Spinal cord (tissue), 10 donors: ENCODE measurements at places on chromosomes 6 and 20. TPM values are rescaled to one million over a fixed set of nuclear protein-coding genes. Genes with fewer than 3 reads are reported as not detected.

DNA sequence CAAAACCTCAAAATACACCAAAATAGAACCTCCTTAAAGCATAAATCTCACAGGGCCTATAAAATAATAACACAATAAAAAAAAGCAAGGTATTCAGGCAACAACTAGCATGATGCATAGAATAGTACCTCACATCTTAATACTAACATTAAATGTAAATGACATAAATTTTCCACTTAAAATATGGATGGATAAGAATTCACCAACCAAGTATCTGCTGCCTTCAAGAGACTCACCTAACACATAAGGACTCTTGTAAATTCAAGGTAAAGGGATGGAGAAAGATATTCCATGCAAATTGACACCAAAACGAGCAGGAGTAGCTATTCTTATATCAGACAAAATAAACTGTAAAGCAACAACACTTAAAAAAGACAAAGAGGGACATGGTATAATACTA, 52.2 kb downstream of the PERP start:
- no peak for DNase-seq

- DNase-seq: no peak
Measured at GRCh38 chr6:73367761-73368355, 1.8 kb downstream of the OOEP start.

- no peak for DNase-seq
Measured at GRCh38 chr6:39095578-39095977, 19.4 kb downstream of the SAYSD1 start.

- DNase-seq: peak; percentile 85
Measured at GRCh38 chr6:163098827-163099479, 315.6 kb upstream of the QKI start.

DNA sequence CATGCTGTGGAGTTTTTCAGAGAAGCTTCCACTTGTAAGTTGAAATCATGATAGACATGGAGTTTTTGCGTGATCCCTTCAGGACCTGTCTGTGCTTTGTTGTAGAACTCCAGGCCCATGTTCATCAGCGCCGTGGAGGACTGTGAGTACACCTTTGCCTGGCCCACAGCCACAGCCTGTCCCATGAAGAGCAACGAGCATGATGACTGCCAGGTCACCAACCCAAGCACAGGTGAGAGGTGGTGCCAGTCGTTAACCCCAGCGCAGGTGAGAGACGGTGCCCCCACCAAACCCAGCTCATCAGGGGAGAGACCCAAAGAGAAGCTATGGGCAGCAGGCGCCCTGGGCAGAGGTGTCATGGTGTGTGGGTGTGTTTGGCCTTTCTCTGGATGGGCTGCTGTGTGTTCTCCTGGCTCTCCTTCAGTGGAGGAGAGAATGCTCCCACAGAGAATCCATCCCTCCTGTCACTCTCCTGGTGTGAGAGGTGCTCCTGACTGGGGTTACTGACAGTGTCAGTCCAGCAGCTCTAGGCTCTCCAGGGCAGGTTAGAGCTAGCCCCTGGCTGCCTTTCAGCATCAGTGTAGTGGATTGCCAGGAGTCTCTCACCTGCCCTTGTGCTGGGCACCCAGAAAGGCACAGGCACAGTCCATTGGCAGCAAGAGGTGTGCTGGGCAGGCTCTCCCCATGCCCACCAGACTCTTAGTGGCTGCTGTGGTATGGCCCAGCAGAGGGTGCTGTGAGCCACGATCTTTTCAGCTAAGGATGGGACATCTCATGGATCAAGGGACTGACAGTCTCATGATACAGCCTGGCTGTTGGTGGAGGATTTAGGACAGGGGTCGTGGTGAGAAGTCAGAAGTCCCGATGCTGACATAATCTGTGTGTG, 49.6 kb upstream of the SLC22A1 start:
- DNase-seq: peak; percentile 5

The TREM2 gene
- total RNA-seq: 25.9 TPM

DNA sequence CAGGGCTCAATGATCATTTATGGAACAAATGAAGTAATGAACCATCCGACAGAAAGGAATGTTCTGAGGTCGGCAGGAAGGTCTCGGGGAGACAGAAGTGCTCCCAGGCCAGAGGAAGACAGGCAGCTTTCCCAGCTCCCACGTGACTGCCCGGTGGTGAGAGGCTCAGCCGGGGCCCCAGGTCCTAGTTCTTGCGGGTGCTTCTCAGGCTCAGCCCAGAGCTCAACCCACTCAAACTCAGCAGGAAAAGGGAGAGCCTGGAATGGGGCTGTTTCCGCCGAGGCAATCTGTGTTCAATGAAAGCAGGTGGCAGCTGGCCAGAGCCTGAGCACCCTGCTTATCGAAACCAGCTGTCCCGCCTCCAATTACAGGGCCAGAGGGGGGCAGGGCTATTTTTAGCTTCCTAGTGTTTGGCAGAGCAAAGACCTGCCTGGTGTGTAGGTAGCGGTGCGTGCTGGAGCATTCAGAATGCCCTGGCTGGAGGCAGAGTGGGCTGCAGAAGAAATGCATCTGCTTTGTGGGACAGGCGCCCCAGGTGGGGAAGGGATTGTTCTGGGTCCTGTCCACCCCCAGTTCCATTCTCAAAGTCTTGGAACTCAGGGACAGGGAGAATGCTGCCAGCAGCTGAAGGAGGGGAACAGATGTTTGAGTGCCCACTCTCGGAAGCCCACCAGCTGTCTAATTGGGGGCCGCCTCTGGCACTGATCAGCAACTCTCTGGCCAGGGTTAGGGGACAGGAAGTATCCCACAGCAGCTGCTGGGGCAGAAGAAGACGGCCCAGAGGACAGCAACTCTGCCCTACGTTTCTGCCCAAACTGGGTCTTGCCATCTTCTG, 145.1 kb downstream of the PREX1 start:
- no peak for DNase-seq

- no peak for DNase-seq
Measured at GRCh38 chr6:45479834-45480751, 102.4 kb upstream of the SUPT3H start.

The BTBD9 gene
- 16.5 TPM for total RNA-seq

The RSPO3 gene
- 4.0 TPM for total RNA-seq

- DNase-seq: no peak
Measured at GRCh38 chr20:48425817-48426612, 401.8 kb downstream of the PREX1 start.

DNA sequence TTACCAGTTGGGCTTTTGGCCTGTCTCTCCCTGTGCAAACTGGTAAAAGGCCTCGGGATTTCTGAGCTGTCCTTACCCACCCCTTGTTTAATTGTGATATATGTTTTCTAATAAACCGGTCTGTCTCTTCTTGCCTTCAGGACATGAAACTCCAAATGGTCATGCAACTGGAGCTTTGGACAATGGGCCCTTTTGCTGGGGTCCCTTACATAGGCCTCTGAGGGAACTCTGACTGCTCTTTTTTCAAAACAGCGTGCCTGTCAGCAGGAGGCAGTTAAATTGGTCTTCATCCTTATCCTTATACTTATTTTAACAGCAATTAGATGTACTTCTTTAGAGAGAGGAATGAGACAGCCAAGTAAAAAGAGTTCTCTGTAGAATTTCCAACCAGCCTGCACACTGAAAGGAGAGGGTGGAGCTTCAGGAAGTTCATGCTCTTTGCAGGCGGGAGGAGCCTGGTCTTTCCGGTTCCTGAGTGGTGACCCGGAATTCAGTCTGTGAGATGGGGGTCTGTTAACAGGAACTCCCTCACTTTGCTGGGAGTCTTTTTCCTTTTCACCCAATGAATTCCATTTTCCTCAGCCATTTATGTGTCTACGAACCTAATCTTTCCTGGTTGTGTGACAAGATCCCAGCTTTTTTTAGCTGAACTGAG, 299.6 kb upstream of the GJE1 start:
- DNase-seq: no peak

The FUCA2 gene
- 27.4 TPM for total RNA-seq

The BPI gene
- 8.7 TPM for total RNA-seq

The FNDC11 gene
- total RNA-seq: 1.0 TPM

The FLRT3 gene
- 62.7 TPM for total RNA-seq

DNA sequence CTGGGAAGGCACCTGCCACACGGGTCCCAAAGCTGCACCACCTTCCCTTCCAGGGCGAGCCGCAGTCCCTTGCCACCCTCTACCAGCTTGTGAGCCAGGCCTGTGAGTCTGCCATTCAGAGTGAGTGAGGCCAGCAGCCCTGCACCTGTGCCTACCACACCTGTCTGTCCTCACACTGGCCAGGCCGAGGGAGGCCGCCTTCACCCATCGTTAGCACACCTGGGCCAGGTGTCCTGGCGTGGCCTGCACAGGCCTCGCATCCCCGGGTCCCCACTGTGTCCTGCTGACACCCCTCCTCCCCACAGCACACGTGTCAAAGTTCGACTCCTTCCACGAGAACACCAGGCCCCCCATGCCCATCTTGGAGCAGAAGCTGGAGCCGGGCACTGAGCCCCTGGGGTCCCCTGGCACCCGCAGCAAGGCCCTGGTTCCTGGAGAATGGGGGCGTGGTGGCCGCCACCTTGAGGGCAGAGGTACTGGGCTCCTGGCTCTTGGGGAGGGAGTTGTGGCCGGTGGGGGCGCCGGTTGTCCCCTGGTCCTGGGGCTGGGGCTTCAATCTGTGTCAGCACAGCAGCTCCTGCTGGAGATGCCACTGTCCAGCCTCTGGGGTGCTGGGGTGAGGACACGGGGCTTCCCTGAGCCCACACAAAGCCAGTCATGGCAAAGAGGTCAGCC, 33.0 kb downstream of the CHRNA4 start:
- DNase-seq: no peak

The HUS1B gene
- 0.99 TPM for total RNA-seq

DNA sequence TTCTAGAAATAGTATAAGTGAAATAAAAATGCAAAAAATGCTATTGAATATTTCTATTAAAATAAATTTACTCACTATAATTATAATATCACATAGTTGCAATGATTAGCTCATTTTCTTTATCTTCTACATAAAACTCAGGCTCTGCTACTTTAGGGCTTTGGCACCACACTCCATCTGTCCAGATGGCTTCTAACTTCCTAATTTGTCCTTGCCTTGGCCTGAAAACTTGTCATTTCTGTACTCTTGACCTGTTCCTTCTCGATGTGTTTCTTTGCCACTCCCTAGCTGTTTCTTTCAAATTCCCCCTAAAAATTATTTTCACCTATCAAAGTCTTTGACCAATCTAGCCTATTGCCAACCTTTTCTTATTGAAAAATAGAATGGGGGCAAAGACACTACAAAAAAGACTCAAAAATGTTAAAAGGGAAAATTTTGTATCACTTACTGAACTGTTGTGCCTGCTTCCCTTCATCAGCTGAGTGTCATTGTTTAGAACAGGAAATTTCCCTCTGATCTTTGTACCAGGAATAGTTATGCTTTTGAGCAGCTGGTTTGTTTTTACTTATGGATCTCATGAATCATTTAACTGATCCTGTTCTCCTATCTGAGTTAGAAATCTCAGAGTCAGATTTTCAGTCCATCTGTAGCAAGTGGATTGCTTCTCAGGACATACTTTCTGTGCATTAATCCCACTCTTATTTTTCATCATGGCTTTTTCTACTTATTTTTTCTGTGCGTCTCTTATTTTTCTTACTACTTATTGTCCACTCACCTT, 279.2 kb upstream of the CNR1 start:
- no peak for DNase-seq

The TREM1 gene
- total RNA-seq: 1.3 TPM

- no peak for DNase-seq
Measured at GRCh38 chr6:39508515-39508914, 186.0 kb upstream of the KCNK16 start.

DNA sequence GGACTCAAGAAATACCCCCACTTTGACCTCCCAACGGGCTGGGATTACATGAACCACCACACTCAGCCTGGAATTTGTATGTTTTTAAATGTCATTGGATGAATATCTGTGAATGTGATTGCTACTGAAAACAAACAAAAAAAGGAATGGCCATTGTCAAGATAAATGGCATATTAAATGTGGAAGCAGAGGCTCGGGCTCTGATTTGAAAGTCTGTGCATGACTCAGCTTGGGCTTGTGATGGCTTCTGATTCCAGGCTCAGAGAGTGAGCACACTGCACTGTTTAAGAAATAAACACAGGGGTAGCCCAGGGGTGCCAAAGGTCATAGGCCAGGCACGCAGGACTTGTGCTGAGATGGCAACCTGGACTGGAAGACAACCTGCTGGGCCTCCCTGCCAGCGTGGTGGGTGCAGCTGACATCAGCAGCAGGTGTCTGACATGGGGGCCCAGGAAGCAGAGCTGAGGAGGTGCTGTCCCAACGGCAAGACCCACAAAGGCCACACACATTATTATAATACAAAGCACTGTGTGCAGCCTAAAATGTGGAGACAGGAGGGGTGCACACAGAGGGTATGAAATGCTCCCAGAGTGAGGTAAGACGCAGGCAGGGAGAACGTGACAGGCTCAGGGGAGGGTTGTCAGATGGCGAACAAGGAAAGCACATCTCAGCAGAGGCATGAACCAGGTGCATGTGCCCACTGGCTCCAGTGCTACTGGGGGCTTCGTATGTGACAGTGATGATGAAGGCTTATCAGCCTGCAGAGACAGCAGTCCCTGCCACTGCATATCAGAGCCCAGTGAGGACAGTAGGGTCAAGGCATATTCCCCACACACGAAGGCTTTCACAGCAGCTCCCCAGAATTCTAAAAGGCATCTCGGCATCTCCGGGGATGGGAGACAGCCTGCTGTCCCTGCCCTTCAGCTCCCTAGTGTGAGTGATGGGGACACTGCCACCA, 169.4 kb downstream of the SYNDIG1 start:
- no peak for DNase-seq

- DNase-seq: no peak
Measured at GRCh38 chr6:138736640-138737039, 36.9 kb upstream of the CCDC28A start.

The JAG1 gene
- 74.5 TPM for total RNA-seq

DNA sequence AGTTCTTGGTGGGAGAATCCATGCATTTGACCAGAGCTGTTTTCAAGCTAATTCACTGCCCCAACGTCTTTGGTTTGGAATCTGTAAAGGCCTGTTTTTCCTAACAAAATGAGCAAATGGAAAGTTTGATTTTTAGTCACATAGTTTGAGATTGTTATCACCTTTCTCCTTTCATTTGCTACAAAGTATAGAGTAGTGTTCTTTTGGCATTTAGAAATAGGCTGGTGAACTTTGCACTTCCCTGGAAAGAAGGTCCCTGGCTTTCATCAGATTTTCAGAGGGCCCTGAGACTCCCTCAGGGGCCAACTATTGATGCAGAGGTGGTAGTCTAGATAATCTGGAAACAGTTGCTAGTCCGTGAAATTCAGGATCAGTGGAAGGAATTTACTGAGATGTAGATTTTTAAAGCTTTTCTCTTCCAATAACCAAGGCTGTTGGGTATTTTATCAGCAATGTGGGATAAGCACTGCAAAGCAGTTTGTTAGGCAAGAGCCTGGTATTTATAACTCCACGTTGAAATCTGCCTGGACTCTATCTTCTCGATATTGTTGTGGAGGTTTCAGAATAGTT, 1.7 kb downstream of the ARFGEF2 start:
- no peak for DNase-seq

DNA sequence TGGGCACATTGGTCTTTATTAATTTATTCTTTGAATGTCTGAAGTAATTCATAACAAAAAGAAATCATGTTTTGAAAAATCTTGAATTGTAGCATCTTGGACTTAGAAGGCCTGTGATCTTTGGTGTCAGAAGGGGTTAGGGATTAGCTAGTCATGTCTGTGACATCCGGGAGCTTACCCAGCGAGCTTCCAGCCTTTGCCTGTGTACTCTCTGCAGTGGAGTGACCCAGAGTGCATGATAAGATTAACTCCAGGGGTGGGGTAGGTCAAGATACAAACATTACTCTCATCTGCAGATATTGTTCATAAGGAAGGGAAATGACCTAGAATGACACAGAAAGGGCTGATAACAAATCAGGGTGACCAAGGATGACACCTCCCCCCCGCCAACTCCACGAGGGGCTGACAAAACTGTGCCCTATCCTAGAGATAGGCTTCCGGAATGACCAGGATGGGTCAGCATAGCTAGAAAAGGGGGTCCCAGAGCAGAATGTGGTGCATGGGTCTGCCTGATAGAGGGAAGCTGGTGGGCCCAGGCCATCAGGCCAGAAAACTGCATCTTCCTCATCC, 56.6 kb upstream of the BLCAP start:
- DNase-seq: no peak

The SRMS gene
- not detected for total RNA-seq

The TBCC gene
- 32.8 TPM for total RNA-seq
